ENCODE measurements at places on chromosomes 4 and X.

GRCh38 chrX:47217121-47217851 lies 1.2 kb upstream of the CDK16 start:
- no peak for DNase-seq

DNA sequence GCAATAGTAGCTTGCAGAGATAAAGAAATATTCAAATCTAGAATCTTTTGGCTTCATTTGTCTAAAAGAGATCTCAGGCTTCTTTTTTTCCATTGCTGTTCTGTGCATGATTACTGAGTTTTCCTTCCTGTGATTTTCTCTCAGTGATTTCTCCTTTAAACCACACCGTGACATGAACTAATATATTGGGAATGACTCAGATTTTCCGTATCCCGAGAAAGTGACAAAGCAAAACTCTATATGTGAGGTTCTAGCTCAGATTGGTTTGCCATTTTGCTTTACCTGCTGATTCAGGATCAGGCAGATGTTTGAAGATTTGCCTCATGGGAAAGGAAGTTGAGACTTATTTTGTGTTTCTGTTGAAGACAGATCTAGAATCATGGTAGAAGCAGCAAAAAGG lies 59.4 kb downstream of the MTHFD2L start:
- DNase-seq = no peak

GRCh38 chr4:74055096-74055495 lies 16.6 kb upstream of the CXCL3 start:
- no peak for DNase-seq

- DNase-seq = no peak
Measured at GRCh38 chr4:27276307-27277073, 415.8 kb downstream of the STIM2 start.

DNA sequence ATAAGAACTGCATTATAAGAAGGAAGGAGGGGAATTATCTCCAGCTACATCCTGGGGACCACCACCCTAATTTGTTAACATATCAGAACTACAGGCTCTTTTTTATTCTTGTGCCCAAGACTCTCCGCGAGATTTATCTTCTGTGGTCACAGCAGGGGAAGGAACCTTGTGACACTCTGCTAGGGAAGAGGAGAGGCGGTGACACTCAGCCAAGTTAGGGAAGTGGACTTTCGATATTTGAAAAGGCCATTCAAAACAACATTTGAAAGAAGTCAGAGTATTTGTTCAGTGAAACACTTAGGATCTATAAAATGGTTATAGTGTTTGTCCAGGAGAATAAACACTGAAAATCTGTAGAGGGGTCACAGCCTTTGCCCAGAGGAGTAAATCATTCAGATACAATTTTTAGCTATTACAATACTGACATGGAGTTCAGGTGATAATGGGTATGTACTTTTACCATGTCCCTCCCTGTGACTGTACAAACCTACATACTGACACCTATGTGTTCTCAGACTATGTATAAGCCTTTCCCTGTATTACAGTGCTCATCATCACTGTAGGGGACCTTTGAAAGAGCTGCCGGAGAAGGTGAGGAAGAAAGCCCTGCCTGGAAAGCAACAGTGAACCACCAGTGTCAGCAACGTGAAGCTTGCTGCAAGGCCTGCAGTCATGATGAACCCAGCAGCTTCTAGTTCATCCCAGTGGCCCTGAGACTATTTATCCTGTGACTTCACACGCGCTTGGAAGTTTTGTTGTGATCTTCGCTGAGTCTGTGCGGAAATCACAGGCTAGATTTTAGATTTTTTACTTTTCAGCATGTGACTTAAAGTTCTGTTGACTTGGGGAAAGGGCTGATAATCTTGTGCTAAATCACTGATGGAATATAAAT lies 8.5 kb upstream of the PTTG2 start:
- no peak for DNase-seq

- no peak for DNase-seq
Measured at GRCh38 chr4:102757681-102758080, 3.1 kb downstream of the MANBA start.

DNA sequence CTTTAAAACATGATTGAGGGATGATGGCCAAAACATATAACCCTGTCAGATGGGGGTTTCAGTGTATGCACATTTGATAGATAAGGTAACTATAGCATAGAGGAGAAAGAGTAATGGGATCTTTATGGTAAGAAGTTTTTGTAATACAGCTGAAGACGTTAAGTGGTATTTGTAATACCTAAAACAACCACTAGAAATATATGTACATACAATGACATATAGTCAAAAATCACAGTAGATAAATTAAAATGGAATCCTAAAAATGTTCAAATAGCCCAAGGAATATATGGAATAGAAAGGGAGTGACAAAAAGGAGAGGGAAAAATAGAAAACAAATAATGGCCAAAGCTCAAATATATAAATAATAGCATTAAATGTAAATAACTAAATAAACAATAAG lies 371.3 kb upstream of the FSTL5 start:
- no peak for DNase-seq

GRCh38 chr4:82076809-82077208 lies 297.0 kb downstream of the HNRNPD start:
- DNase-seq = no peak

DNA sequence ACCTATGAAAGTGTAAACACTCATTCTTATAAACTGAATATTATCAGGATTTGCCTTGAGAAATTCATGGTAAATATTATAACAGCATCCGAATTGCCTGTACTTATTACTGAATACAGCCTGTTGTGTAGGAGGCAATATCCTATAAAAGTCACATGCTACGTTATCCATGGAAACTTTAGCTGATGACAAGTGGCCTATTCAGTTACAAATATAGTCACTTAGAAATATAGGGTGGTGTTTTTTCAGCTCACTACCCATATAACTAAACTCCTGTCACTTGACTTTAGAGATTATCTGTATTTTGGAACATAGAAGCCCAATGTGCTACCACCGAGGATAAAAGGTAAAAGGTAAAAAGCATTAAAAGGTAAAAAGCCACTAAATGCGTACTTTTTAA lies 493.4 kb downstream of the INPP4B start:
- DNase-seq = no peak

- DNase-seq = no peak
Measured at GRCh38 chr4:17898553-17899055, 87.8 kb downstream of the NCAPG start.

- DNase-seq = no peak
Measured at GRCh38 chr4:59571805-59572430, 1628.2 kb upstream of the ADGRL3 start.

DNA sequence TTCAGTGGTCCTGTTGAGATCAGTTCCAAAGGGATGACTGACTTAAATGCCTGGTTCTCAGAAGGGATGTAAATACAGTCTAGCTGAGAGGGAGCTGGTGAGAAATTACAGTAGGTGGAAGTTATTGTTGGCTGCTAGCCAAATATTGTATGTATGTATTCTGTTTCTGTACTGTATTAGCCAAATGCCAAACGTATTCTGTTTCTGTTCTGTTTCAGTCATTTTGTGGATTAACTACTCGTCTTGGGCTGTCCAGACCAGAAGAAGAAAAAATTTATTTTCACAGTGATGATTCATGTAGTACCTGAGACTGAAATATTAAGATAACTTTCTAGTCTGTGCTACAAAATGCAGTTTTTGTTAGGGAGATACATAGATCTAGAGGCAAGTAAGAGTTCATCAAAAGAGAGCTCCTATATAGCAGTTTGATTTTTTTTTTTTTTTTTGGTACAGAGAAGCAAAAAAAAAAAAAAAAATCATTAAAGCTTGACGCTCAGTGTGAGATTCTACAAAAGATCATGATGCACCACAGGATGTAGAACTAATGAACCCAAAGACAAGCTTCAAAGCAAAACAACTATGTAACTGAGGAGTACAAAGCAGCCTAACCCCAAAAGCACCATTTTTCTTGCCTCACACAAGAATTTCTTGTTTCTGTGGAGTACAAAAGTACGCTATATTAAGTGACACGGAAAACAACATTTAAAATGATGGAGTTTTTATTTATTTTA lies 54.8 kb downstream of the CASP6 start:
- no peak for DNase-seq

- no peak for DNase-seq
Measured at GRCh38 chrX:124506066-124506465, 159.7 kb downstream of the SH2D1A start.

- DNase-seq = no peak
Measured at GRCh38 chrX:30060718-30061117, 154.6 kb upstream of the MAGEB2 start.

- DNase-seq = no peak
Measured at GRCh38 chrX:105822138-105823091, at the start of gene NRK. Gene NRK, plus strand, starts transcription at chrX:105822539. Its CDS starts 307 bp downstream, at chrX:105822846.

- no peak for DNase-seq
Measured at GRCh38 chrX:133185938-133186337, 32.2 kb downstream of the TFDP3 start.

- no peak for DNase-seq
Measured at GRCh38 chrX:87517571-87518141, at the start of gene KLHL4. Gene KLHL4, plus strand, starts transcription at chrX:87517802. Its CDS starts 92 bp downstream, at chrX:87517894.

DNA sequence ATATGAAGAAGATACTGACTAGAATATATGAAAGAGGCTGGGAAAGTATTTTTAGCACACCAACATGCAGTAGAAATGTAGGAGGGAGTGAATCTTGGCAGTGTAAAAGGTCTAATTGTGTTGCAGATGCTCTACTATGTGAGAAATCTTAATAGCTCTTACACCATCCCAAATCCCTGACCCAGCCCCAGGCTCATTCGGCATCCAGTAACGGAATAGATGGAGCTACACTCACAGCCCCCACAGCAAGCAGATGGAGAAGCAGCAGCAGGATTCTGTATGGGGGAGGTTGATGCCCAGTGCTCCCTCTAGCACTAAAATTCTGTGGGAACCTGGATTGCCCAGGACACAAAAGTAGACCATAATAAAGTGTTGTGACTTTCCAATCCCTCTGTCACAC lies 153.2 kb upstream of the PRDX4 start:
- no peak for DNase-seq

- DNase-seq = no peak
Measured at GRCh38 chr4:173991316-173991715, 292.2 kb downstream of the FBXO8 start.

GRCh38 chrX:11478026-11478425 lies 184.8 kb downstream of the AMELX start:
- DNase-seq = no peak

GRCh38 chr4:59666645-59667044 lies 1533.5 kb upstream of the ADGRL3 start:
- DNase-seq = no peak

DNA sequence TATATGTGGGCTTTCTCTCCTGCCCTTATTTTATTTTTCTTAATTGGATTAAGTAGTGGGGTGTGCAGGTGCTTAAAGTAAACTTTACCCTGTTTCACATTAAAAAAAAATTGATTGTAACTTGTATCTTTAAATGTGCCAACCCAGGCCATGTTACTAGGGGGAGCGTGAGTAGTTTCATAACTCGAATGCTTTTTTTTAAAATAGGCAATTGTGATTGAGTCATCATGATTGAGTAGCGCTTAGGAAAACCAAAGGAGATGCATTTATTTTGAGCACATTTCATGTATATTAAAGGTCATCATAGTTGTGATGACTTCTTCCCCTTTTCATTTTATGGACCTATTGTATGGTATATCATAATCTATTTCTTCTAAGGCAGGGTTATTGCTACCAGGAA lies 32.2 kb downstream of the GPAT3 start:
- no peak for DNase-seq
